ENCODE measurements at places on chromosomes 3 and 15.

GRCh38 chr3:41088882-41089281 is 110.4 kb upstream of the CTNNB1 start:
- no peak for DNase-seq

DNA sequence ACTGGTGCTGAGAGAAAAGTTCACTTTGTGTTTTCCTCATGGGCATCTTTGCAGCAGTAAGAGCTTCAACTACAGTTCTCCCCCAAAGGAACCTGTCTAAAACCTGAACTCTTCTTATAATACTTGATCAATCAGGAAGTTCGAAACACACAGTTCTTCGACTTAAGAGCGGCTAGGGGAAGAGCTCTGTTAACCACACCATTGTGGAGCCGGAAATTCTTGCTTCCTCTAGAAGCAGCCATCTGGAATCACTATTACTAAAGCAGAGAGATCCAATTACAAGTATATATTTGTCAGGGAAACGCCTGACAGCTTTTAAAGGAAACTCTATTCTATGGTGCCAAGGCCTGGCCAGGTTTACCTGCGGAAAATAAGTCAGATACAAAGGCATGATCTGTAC is 337.3 kb upstream of the CBLB start:
- DNase-seq: peak; percentile 8

- no peak for DNase-seq
Measured at GRCh38 chr3:197068077-197068476, 38.5 kb upstream of the MELTF start.

- no peak for DNase-seq
Measured at GRCh38 chr15:80550908-80551260, 144.2 kb upstream of the ABHD17C start.

- no peak for DNase-seq
Measured at GRCh38 chr3:187975561-187976364, 178.2 kb upstream of the LPP start.

DNA sequence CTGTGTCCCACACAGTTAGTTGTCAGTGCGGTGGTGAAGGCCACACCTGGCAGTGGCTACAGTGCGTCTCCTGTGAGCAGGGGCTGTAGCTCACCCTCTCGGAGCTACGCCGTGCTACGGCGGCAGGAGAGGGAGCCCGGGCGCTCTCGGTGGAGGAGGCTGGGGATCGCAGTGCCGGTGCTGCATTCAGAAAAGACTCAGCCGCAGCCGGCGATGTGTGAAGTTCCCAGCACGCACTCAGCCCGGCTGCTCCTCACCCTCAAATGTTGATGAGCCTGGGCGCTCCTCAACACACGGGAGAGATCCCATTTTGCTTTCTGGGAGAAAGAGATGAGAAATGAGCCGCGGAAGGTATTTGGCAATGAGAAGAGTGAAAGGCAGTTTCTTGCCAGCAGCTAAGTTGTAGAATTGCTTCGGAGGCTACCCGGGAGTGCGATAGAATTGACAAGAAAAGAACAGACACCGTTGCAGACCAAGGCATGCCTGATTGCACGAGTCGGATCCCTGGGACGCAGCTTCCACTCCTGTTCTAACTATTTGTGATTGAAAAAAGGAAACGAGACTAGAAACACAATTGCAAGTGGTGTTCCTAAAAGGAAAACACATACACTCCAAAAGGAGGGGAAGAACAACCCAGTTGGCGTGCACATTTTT is at the start of gene UNC13C:
Gene UNC13C, plus strand, starts transcription at position 189 of the 654 bp plus-strand sequence. CDS start 34,463 bp downstream, outside the sequence.
- DNase-seq: no peak

- DNase-seq: no peak
Measured at GRCh38 chr3:187063286-187064121, 75.8 kb downstream of the RPL39L start.

GRCh38 chr15:62969442-62970089 is 73.0 kb upstream of the TPM1 start:
- no peak for DNase-seq

- no peak for DNase-seq
Measured at GRCh38 chr3:103055021-103055520, 620.3 kb downstream of the ZPLD1 start.

DNA sequence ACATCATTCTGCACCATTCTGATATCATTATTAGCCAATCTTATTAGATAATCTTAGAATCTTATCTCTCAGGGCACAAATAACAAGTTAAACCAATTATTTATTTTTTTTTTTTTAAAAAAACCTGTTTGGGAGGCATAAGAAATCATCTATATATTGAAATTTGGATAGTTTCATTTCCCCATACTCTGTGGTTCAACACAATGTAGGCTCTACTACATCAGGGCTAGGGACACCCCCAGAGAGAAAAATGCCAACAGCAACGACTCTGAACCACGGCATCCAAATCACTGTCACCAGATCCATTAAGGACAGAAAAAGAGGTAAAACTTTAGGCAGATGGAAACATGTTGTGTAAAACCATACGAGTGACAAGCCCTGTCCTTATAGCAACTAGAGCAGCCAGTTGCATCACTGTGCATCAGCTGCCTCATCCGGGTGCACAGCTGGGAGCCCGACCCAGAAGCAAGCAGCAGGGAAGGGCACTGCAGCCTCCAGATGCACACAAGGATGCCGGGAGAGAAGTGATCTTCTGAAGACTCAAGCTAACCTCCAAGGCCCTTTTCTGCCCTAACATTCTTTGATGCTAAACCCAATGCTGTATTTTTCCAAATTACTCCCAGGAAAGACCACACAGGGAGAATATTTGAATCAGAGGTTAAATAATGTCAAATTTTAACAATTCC is 381.1 kb downstream of the CTNNB1 start:
- no peak for DNase-seq

DNA sequence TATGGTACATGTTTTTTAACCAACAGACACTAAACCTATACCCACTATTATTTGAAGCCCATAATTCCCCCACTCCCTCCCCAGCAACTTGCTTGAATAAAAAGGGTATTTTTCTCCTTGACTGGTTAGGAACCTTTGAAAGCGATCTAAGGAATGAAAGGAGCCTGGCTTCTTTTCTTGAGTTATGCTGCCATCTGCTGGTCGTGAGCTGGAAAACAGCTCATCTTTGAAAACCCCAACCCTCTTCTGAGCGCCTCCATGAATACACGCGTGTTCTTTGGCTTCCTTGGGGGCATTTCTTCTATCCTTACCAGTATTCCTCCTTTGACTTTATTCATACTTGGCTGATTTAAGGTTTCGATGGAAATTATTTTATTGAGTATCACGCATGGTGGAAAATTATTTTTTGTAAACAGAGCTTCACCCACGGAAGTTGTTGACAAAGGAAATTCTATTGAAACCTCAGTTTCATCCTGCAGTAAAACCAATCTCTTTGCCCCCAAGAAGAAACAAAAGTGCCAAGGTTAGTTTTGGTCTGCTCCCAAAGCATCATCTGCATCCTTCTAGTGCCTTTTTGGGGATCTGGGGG is 171.6 kb downstream of the SV2B start:
- peak; percentile 14 for DNase-seq

DNA sequence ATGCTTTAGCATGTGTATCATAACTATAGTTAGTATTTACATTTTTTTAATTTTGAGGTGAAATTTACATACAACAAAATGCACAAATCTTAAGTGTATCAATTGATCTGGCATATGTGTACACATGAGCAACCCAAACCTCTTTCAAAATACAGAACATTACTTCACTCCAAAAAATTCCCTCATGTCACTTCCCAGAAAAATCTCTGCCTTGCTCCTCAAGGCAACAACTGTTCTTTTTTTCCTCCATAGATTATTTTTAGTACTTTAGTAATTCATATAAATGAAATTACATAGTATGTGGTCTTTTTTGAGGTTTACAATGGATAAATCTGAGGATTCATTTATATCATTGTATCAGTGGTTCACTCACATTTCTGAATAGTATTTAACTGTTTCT is 84.9 kb downstream of the TRIM42 start:
- no peak for DNase-seq

Measured in AG09319 (cell line).